NCI-H524 (cell line): ENCODE measurements at places on chromosomes 2 and 18.

DNA sequence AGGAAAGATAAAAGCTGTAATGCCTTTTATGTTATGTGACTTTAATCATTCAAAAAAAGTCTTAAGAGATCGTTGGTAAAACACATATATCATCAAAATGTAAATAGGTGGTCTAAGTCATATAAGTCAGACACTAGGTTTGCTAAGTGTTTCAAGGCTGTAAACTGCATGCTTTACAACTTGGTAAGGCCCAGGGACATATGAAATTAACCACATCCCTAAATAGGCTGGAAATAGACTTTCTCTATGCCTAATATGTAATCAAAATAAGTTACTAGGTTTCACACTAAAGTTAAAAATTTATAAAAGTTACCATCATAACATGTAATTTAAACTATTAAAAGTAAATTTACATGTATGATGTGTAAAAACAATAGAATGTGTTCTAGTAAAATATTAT, 946.3 kb upstream of the LRATD1 start:
- DNase-seq: no peak

DNA sequence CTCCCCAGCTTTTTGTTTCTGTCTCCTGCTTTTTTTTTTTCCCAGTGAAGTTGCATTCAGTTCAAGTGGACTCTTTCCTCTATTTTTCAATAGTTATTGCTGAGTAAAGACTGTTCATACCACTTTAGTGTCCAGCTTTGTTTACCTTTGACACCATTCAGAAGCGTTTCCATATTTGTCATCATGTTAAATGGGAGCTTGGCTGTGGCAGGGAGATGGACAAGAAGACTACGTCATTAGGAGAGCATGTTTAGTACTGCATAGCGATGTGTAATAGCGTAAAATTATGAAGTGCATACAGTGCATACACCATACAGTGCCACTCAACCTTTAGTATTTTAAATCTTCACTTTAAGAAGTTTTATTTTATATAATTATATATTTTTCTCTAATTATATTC, 655.9 kb downstream of the DCC start:
- no peak for DNase-seq

DNA sequence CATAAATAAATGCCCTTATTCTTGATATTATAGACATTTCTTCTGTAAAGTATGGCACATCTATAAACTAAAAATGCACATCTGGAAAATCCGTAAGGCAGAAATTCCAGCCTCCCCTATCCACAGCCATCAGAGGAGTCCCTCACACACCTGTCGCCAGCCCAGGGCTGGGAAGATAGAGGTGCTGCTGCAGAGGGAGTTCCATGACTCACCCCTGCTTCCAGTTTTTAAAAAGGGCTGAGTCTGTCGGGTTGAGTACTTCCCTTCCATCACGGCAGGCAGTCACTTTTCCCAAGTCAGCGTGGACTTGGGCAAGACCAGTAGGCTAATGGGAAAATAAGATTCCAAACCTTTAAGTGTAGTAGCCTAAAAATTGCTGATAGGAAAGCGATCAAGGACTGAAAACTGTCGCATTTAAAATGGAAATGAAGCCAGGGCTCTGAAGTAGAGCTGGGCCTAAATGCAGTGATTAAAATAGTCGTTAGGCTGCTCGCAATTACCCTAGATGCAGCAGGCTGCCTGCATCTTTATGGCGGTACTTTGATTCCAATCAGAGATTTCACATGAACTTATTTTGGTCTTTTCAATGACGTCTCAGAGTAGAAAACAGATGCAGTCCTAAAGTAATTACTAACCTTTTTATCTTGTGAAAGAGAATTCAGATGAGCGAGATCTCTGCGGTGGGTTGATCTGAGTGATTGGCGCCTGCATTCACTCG, 280.5 kb downstream of the AGAP1 start:
- DNase-seq: no peak

GRCh38 chr18:57754577-57755338, 48.4 kb downstream of the ATP8B1 start:
- no peak for DNase-seq

DNA sequence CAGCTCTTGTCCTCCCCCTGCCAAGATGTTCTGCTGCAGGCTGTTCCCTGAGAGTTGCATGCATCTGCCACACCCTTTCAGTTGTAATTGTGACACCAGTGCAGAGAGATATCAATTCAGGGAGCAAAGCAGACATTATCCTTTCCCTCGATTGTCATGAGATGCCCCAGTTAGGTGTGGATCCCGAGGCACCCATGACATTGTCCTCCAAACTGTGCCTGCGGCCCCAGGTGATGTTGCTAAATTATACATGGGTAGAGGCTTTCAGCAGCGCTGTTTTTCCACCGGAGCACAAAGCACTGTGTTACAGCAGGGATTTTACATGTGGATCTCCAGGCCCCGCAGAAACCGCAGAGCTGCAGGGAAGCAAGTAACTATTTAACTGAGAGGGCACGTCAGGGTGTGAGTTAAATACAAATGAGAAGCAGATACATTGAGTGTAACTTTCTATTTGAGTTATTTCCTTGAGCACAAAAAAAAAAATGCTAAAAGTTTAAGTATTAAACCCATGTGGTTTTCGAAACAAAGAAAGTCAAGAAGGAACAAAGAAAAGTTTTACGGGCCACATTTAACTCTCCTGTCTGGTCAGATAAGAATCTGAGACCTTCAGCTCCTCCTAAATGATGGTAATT, 90.3 kb upstream of the BCL2L11 start:
- DNase-seq: no peak

DNA sequence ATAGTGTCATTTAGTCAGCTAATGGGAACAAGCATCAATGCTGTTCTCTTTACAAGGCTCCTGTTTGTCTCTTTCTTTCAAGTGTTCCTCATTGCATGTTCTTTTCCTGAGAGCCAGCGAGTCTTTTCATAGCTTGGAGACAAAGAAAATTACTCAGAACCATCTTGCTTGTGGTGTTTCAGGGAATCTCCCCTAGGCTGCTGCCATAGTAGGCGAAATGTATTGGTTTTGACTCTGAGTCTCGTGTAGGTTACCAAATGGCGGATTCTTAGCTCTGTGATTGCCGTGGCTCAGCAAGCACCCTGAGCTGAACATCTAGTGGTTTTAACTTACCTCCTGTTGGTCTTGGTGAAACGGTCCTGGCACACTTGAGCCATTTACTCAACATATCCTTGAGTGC, 68.7 kb downstream of the RHBDD1 start:
- no peak for DNase-seq

- no peak for DNase-seq
These were observed 42.9 kb upstream of the RFX8 start for GRCh38 chr2:101517758-101518271.
